Globus pallidus (tissue), 1 donor: ENCODE measurements at places on chromosomes 1 and 21.

DNA sequence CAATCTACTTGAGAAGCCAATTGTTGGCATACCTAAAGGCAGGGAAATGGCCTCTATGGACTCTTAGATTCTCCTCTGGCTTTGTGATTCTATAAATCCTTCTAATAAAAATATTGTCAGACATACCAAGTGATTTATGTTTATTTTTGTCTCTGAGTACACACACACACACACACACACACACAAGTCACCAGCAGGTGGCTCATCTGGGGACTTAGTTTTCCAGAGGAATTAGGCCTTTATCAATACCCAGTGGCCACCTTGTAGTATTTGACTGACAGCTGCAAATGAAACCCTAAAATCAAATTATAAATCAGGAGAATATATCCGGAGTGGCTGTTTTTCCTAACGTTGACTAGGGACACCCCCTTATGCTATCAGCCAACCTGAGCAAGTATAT lies 258.5 kb downstream of the BRINP2 start:
- DNase-seq, result no peak

DNA sequence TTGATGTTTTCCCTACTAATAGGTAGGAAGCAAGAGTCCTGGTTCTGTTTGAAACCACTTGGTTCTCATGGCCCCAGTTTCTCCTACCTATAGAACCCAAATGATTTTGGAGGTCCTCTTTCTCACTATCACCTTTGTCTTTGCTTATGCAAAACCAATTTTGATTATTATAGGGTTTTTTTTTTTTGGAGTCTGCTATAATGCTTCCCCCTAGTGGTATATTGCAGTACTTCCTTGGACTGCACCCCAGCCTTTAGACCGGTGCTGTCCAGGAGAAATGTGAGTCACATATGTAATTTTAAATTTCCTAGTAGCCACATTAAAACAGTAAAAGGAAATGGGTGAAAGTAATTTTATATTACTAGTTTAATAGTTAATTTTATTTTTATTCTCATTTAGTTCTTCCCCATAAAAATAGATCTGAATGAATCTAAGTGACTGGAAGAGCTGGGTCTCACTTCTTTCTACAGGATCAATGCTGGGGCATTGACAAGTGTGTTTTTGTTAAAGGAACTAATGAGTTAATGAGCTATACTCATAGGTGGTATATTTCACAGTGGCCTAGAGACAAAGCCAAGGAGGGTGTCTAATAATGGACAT lies 10.6 kb downstream of the FCMR start:
- DNase-seq, result peak; percentile 17

DNA sequence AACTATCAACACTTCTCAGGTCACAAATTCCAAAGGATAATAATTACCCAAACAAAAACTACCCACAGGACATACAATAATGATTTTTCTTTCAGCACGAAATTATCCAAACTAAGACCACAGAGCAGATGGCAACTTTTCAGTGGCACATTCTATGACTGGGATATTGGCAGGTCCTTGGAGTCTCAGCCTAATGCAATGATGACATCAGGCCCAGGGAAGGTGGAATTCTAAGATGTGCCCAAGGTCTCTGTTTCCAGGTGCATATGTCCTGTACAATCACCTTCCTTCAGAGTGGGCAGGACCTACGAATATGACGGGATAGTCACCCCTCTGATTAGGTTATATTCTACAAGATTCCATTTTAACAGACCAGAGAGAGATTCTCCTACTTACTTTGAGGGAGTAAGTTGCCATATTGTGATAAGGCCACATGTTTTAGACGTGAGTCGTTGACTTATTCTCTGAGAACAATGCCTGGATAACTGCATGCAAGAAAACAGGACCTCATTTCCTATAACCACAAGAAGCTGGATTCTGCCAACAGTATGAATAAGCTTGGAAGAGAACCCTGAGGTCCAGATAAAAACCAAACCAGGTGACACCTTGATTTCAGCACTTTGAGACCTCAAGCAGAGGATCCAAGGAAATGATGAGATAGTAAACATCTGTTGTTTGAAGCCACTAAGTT lies 69.9 kb downstream of the ZC3H11B start:
- DNase-seq, result no peak

- no peak for DNase-seq
These were observed 154.2 kb downstream of the ZP4 start for GRCh38 chr1:237736372-237737029.

- no peak for DNase-seq
These were observed 75.0 kb downstream of the PTPN14 start for GRCh38 chr1:214476229-214476985.

GRCh38 chr1:198119906-198120305 lies 36.9 kb upstream of the NEK7 start:
- no peak for DNase-seq
